ENCODE measurements at places on chromosomes 1 and 21.

GRCh38 chr1:109381573-109381972, 16.1 kb downstream of the SORT1 start:
- no peak for DNase-seq

DNA sequence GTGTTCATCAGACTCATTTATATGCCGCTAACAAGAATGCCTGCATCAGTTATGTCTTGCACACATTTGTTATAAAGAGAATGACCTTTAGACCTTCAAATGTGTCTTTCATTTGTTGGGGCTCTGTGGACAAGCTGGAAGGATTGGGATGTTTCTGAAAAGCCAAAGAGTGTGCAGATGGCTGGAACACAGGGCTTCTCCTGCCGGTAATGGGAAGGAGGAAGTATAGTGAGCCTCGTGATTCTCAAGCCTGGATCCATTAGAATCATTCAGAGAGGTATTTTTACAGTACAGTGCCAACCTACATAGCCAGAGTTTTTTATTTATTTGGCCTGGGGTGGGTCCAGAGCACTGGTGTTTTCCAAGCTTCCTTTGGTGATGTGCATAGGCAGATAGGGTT, 40.6 kb upstream of the ATP1A1 start:
- DNase-seq, result no peak

GRCh38 chr1:235552146-235552716, 48.0 kb upstream of the B3GALNT2 start:
- no peak for DNase-seq

DNA sequence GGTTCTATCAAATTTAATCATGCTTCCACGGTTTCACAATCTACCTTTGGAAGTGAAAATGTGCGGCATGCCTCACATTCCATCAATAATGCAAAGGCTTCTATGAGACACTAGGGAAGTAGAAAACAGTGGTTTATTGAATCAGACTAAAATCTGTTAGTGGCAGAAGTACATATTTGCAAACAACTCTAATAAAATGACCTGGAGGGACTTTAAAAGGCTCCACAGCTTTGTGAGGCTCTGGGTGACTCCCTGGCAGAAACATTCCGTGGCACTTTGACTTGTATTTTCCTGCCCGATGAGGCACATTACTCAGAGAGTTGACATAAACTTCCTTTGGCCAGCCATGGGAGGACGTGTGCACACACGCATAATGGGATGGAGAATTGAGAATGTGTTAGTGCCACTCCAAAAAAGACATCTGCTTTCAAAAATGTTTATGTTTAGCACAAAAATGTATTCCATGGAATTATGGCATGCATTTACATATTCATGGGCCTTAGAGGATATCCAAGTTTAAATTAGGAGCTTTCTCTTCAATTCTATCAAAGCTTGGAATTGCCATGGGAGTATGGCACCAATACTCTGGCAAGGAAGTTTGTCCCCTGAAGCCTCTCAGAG, 60.0 kb upstream of the SSX2IP start:
- DNase-seq, result no peak

DNA sequence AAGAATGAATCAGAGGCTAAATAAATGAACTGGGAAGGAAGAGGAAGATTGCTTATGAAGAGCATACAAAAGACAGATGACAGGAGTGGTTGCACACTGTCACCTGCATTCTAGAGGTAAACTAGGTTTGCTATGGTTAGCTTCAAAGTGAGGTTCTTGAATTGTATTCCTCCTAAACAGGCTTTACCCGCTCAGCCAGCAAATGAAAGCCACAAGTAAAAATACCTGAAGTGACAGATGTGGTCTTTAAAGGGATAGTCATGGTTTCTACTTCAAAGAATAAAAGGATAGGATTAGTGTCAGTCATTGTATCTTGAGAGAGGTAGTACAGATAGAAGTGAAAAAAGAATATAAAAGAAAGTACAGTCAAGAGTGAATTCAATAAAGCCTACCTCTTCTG, 32.4 kb upstream of the PRDX6 start:
- DNase-seq, result no peak

DNA sequence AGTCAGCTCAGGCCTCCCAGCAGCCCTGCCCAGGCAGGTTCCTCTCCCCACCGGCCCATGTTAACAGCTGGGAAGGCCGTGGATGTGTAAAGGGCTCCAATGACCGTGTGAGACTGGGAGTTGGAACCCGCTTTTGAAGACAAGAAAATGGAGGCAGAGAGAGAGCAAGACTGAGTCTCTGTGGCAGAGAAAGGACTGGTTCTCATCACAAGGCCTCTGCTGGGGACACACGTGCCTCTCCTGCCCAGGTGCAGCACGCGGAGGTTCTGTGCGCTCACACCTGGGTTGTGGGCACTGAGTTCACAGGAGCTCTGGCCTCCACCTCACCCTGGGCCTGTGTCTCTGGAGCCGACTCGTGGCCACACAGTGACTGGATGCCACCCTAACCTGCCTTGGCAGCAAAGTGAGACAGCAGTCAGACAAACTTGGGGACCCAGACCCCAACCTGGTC, 27.0 kb downstream of the RUNX3 start:
- no peak for DNase-seq

DNA sequence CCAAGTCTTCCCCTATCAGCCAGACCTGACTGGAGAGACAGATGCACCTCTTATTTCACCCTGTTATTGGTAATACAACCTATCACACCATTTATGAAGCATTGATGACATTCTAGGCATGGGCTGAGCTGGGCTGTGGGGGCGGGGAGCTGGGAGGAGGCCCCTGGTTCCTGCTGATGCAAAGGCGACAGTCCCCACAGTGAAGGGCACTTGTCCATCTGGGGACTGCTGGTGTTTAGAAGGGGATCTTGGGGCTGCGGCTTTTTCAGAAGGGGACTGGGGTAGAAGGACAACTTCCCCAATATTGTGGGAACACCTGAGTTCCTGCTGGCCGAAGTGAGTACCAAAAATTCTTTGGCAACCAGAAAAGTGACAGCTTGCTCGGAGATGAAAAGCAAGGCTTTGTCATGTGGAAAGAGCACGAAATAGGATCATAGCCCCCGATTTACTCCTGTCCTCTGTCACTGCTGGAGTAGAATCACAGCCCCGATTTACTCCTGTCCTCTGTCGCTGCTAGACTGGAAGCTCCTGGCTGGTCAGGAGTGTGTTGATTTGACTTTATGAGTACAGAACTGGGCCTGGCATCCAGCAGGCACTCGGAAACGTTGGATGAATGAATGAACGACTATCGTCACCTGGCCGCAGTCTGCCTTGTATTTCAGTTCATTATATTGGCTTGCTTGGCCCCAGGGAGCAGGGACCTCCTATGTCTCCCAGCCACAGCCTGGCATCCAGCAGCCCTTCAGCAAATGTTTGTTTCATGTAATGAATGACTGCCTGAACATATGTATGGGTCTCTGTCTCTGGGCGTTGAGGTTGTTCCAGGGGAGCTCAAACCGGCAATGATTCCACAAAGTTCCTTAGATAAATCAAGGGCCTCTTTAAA, 16.5 kb upstream of the ETV3L start:
- DNase-seq, result no peak

- DNase-seq, result no peak
Measured at GRCh38 chr1:116910379-116911187, 867 bp downstream of the PTGFRN start.

GRCh38 chr1:220483700-220484099, 44.2 kb upstream of the MARK1 start:
- DNase-seq, result peak; percentile 29

- peak; percentile 85 for DNase-seq
Measured at GRCh38 chr1:215114154-215114933, 31.8 kb downstream of the KCNK2 start.

DNA sequence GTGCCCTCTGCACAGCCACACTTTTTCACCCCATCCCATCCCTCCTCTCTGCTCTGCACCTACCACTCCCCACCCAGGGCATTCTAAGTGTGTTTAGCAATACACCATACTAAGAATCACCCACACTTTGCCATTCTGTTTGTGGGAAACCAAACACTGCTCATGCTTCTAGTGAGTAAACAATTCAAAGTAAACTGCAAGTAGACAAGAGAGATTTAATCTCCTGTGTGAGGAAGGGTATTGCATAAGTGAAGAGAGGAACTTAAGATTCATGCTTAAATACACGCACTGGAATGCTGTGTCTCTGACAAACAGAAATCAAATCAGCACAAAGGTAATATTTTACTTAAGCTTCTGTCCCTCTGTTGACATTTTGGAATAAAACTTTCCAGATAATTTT, 4.8 kb upstream of the EDARADD start:
- no peak for DNase-seq

DNA sequence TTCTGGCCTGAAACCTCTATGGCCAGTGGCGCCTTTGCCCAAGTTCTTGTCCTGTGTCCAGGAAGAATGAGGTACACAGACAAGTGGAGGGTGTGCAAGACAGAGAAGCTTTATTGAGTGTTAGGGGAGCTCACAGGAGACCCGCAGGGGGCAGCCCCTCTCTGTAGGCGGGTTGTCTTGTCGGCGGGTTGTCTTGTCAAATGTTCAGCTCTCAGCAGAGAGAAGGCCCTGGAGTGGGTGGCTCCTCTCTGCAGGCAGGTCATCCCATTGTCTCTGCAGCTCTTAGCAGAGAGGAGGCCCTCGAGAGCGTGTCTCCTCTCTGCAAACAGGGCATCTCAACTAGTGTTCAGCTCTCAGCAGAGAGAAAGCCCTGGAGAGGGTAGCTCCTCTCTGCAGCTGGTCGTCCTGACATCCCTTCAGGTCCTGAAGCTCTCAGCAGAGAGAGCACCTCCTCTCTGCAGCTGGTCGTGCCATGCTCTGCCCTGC, 11.0 kb downstream of the COL6A2 start:
- no peak for DNase-seq

- no peak for DNase-seq
Measured at GRCh38 chr1:72830606-72831390, 548.5 kb upstream of the NEGR1 start.

GRCh38 chr1:244339776-244340175, 111.9 kb downstream of the ADSS2 start:
- DNase-seq, result no peak

DNA sequence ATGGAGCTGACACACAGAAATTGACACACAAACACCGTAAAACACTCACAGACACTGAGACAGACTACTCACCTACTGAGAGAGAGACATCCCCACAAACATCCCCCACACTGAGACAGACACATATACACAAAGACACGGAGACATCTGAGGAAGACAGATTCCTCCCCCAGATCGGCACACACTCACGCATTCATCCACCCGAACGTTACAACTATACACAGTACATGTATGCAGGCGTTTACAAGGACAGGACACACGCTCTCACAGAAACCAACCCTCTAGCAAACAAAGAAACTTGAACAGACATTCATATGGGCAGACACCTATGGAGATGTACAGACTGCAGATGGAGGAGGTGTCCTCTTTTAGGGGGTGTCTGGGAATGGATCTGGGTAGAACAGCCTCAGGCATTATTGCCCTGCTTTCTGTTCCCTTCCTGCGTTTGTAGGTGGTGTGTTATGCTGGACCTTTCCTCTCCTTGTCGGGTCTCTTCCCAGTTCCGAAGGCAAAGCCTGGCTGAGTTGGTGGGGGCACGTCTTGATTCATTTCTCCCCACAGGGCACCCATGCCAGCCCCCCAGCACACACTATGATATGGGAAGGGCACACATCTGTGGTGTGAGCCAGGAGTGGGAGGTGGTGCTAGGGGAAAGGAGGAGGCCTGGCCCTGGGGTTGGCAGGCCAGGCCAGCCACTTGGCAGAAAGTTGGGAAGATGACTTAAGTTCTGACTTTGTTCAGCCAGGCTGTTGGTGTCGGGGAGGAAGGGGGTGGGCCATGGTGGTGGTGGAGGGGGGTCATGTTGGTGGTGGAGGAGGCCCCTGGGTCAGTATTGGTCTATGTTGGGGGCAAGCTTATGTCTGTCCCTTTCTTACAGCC, 1.5 kb downstream of the KIRREL1 start:
- no peak for DNase-seq

- no peak for DNase-seq
Measured at GRCh38 chr1:168441745-168442144, 102.1 kb downstream of the XCL2 start.

DNA sequence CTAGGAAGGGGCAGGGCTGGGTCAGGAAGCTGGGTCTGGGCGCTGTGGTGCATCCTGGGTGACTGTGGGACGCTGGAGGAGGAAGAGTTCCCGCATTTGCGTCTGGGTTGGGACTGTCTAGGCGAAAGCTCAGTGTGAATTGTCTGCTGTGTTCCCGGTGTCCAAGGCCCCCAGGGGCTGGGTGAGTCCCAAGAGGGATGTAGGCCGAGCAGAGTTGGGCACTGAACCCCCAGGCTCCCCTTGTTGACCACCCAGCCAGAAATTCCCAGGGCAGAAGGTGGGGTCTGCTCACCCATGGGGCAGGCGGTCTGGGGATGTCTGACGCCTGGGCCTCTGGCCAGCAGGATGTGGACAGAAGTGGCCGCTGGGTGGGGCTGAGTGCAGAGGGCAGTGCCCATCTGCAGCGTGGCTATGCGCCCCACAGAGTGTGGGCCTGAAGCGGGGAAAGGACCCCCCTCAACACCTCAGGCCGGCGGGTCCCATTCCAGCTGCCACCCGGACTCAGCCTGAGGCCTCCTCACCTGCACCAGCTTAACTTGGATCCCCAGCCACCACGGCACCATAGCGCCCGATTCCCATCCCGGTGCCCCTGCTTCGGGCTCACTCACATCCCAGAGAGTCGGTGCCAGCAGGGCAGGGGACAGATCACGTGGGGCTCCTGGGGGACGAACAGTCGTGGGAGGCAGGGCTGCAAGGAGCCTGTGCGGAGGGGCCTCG, 37.0 kb upstream of the POFUT2 start:
- no peak for DNase-seq

DNA sequence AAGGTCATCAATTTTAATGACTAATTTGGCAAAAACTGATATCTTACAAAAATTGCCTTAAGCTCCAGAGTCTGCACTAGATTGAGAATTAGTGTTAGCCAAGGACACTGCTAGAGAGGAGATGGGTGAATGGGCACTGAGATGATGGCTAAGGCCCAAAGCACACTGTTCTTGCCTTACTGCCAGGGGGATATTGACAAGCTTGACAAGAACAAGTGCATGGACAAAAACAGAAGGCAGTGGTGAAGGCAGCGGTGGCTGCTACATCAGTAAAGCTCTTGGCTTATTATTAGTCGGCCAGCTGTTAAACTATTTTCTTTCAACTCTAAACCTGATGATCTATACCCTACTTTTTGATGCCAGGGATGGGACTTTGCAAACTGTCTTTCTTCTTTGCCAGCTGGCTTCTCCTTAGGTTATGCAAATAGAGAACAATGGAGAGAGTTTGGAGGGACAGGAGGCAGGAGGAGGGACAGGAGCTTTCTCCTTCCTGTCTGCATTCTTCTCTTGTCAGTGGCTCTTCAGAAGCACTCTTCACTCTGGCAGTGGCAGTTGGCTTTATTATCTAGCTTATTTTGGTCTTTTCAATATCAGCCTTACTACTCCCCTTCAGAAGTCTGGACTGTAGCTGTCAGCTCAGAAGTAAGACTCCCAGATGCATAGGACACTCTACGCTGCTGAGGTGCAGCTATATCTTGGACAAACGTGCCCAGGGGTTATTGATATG, 853.5 kb upstream of the TMPRSS15 start:
- no peak for DNase-seq

DNA sequence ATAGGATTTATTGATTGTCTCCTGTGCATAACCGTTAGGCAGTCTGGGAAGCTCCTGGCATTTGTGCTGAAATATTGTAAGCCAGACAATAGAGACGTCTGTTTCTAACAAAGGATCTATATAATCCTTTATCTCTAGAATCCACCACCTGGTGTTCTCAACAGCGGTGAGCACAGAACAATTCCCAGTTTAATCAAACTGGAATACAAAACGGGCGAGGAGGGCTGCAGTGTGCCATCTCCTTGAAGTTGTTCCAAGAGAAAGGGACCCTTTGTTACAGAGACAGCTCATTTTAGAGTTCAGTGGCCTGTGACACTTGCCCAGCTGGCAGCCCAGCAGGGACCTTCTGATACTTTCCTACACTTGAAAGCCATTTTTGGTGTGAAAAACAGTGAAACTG, 162.8 kb upstream of the IVNS1ABP start:
- no peak for DNase-seq

GRCh38 chr21:37783016-37783415, 133.2 kb downstream of the KCNJ6 start:
- peak; percentile 35 for DNase-seq
